ENCODE measurements at places on chromosomes 5 and 9. TPM values are rescaled to one million over a fixed set of nuclear protein-coding genes. Genes with fewer than 3 reads are reported as not detected.

ACTBL2 gene
- total RNA-seq = not detected

SPATA31C2 gene
- not detected for total RNA-seq

TRIM23 gene
- total RNA-seq = 11.1 TPM

KCNN2 gene
- total RNA-seq = not detected

PCDHA5 gene
- total RNA-seq = under 0.01 TPM

PCDHA6 gene
- total RNA-seq = 0.17 TPM

CFAP157 gene
- total RNA-seq = not detected

MRPL22 gene
- 35.9 TPM for total RNA-seq

CDKN2A gene
- total RNA-seq = 41.4 TPM

IRX1 gene
- 0.47 TPM for total RNA-seq

MYORG gene
- total RNA-seq = 0.94 TPM

N4BP3 gene
- total RNA-seq = under 0.01 TPM

WNT8A gene
- total RNA-seq = not detected

PDCD1LG2 gene
- 0.77 TPM for total RNA-seq

FOXE1 gene
- total RNA-seq = not detected

TMC1 gene
- total RNA-seq = not detected

FBLL1 gene
- total RNA-seq = 1.6 TPM

ITK gene
- total RNA-seq = under 0.01 TPM

PCDHGA3 gene
- 4.4 TPM for total RNA-seq

KIF12 gene
- not detected for total RNA-seq

Measured in pericardium fibroblast (primary cell).